ENCODE measurements at places on chromosomes 2 and 18.
A peak's percentile ranks its signal among the peaks of the same experiment; 100 is the strongest.

- DNase-seq, result peak; percentile 47
Observed at GRCh38 chr2:170324640-170325046, 146.7 kb downstream of the MYO3B start.

DNA sequence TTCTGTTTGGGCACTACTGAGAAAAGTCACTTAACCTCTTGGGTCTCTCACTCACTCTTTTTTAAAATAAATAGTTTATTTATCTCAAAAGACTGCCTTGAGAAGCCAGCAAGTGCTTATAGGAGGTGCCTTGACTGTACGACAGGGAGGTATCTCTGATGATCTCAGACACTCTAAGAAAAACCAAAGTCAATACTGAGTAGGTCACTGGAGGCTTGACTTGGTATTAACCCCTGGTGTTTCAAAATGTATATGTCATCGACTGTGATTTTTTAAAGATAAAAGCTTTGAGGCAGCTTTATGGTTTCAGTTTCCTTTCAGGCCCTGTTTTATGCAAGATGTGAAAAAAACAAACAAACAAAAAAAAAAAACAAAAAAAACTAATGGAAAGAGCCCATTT, 33.7 kb downstream of the MREG start:
- no peak for DNase-seq

- no peak for DNase-seq
Observed at GRCh38 chr2:60490441-60490840, 63.0 kb downstream of the BCL11A start.

DNA sequence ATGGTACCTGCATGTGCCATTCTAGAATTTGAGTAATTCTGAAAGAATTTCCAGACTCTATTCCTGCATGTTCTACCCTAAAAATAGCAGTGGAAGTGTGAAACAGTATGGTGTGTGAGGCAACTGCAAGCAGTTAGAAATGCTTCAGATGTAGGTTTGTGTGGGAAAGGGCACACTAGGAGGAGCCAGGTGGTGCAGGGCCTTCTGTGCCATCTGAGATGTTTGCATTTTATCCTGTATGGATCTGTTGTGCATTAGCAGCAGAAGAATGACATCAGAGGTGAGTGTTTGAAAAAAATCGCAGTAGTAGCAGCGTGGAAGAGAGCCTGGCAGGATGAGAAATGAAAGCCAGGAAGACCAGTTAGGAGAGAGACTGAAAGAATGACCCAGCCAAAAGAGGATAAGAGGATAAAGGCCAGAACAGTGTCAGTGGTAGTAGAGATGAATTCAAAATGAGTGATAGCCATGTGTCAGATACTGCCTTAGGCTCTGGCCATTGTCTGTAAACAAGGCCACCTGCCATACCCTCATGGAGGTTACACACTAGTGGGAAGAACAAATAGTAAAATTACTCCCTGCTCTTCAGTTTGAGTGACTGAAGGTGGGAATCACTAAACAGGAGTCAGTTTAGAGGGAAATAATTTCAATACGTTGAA, 142.2 kb downstream of the PKP4 start:
- DNase-seq, result no peak

DNA sequence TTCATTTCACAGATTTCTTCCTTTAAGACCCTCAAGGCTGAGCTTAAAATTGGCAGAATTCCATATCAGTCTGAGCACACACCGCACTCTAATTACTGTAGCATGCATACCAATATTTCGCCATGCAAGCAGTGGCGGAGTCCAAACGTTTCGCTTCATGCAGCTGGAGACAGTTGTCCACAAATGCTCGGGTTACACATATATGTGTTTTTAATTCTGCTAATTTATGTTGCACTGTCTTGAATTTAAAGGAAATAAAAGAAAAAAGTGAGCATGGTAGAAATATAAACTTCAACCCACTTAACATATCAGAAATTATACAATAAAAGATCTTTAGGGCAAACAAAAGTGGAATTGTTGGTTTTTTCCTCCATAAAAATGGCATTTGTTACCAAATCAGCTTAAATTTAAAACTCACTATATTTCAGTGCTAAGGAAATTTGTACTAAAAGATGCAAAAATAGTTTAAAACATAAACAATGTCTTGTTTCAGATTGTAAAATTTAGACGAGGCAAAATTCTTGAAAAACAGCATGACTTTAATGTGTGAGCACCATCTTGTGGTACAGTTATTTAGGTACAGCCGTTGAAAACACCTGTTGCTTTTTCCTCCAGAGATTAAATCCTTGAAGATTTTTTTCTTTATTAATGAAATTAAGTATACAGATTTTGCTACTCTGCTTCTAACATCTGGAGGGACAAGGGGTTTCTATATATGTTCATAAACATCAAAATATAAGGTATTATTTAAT, 24.1 kb upstream of the KANSL1L start:
- no peak for DNase-seq

- DNase-seq, result no peak
Observed at GRCh38 chr2:159882130-159882745, 84.2 kb upstream of the CD302 start.

- no peak for DNase-seq
Observed at GRCh38 chr2:103361712-103362111, 599.9 kb downstream of the TMEM182 start.

- DNase-seq, result peak; percentile 15
Observed at GRCh38 chr2:216918088-216918680, 58.3 kb upstream of the TNP1 start.

- DNase-seq, result no peak
Observed at GRCh38 chr2:237615631-237616249, 11.6 kb upstream of the LRRFIP1 start.

DNA sequence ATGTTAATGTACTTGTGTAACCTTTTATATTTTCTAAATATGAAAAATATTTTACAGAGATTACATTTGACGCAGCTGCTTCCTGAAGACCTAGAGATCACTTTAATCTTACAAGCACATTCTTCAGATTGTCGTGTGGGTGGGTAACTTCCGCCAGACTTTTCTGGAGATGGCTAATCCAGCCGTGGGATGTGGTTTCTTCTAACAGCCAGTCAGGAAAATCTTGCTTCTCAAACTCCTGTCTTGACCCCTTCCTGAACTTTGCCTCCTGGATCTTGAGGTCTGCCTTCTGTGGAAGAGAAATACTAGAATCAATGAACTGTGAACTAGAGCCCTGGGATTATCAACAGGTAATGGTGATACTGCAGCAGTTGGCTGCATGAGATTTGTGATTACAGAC, 401.6 kb upstream of the TNP1 start:
- DNase-seq, result peak; percentile 82

DNA sequence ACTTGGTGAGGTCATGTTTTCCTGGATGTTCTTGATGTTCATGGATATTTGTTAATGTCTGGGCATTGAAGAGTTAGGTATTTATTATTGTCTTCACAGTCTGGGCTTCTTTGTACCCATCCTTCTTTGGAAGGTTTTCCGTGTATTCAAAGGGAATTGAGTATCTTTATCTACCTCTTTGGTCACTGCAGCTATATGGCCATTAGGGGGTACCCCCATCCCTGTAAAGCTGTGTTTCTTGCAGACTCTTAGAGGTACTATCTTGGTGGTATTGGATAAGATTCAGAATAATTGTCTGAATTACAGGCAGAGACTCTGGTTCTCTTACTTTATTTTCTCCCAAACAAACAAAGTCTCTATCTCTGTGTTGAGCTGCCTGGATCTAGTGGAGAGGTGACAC, 401.6 kb upstream of the FSIP2 start:
- DNase-seq, result no peak

DNA sequence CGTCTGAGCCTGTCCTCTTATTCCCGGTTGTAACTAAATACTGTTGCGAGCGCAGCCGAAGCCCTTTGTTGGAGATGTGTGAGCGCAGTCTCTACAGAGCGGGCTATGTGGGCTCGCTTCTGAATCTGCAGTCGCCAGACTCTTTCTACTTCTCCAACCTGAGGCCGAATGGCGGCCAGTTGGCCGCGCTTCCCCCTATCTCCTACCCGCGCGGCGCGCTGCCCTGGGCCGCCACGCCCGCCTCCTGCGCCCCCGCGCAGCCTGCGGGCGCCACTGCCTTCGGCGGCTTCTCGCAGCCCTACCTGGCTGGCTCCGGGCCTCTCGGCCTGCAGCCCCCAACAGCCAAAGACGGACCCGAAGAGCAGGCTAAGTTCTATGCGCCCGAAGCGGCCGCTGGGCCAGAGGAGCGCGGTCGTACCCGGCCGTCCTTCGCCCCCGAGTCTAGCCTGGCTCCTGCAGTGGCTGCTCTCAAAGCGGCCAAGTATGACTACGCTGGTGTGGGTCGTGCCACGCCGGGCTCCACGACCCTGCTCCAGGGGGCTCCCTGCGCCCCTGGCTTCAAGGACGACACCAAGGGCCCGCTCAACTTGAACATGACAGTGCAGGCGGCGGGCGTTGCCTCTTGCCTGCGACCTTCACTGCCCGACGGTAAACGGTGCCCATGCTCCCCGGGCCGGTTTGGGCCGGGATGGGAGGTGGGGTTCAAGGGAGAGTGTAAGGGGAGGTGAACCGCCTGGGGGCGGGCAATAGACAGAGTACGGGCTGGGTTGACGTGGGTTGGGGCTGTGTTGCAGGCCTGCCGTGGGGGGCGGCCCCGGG, at the start of gene HOXD12:
HOXD12 (plus strand) TSS at position 68 of the 819 bp plus-strand sequence; CDS start at position 75, 7 bp downstream.
- no peak for DNase-seq

DNA sequence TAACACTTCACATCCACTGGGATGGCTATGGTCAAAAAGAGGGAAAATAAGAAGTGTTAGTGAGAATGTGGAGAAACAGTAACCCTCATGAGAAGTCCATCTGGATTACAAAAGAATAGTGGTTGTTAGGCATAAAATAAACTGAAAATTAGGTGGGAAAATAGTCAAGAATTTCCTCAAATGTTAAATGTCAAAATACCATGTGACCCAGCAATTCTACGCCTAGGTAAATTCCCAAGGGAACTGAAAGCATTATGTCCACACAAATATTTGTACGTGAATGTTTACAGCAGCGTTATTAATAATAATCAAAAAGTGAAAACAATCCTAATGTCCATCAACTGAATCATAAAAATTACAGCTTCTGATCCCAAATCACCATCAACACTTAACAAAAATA, 11.0 kb downstream of the WDR33 start:
- no peak for DNase-seq

GRCh38 chr2:236746833-236747232, 177.2 kb downstream of the ACKR3 start:
- DNase-seq, result no peak

GRCh38 chr2:86038291-86039081, 67.2 kb downstream of the POLR1A start:
- DNase-seq, result peak; percentile 98

DNA sequence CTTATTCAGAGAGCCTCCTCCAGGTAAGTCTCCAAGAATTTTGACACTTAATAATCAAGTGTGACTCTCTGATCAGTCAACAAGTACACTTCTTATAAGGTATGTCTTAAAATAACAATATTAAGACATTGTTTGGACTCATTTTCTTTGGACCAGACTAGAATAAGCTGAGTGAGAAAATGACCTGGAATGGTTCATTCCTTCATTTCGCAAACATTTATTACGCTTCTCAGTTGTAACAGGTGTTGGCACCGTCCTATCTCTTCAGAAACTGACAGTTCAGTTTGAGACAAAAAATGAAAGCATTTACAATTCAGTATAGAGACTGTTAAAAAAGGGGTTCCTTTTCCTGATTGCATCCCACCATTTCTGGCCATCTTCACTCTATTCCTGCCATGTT, 46.6 kb downstream of the TSPYL6 start:
- DNase-seq, result no peak

GRCh38 chr2:153071090-153071489, 352.7 kb downstream of the ARL6IP6 start:
- no peak for DNase-seq

Data from CMK (cell line).